Activated T-helper 9 cell treated with anti-CD3 and anti-CD28 coated beads, Interleukin-2, amount 50 U/mL, for 16 hours (primary cell): ENCODE measurements at places on chromosomes 5 and 9.

DNA sequence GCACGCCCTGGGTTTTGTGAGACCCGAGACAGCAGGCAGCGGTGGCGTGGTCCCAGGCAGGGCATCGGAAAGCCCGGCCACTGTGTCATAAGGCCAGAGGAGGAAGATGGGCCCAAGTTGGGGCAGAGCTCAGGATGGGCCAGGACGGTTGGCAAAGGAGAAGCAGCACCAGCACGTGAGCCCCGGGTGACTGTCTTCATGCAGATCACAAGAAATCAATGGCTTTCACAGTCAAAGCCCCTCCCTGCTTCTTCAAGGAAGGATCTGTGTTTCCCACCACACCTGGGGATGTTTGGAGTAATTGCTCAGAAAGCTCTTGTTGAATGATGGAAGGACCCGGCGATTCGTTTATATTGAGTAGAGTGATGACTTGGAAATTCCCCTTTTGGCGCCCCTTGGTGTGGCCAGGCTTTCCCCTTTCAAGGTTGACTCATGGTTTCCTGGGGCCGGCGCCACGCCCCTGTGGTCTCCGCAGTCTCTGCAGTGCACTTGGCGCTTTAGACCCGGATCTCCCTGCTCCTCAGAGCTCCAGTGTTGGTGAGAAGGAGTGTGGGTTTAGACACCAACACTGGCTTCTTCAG, 52.1 kb downstream of the IL31RA start:
- DNase-seq: peak; percentile 51

GRCh38 chr5:142233083-142234032, 91.5 kb downstream of the SPRY4 start:
- DNase-seq: no peak

DNA sequence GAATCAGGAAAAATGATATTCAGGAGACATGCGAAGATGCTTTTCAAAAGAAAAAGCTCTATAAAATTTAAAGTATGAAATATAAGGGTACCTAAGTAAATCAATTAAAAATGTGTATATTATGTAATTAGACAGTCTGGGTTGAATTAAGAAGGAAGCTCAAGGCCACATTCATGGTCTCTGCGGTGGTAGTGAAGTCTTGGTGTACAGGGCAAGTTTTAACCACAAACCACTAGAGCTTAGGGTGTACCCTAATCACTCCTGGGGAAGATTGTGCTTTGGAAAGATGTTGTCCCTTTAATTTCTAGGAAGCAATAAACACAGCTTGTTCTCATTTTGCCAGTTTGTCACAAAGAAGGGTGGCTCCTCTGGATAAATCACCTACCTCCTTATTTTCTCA, 287.2 kb upstream of the ZNF608 start:
- no peak for DNase-seq

DNA sequence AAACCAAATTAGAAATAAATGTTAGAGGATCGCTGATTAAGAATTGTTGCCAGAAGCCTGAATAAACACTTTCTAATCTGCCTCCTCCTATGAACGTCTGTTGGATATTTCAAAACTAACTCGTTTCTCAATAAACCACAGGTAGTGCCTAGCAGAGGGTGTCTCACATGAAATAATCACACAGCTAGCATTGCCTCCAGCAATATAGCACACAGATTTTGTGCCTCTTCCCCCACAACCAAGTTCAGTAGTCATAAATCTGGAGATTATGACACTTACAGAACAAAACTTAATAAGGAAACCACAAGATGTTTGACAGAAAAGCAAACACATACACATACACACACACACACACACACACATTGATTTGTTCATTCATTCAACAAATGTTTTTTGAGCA, 173.2 kb upstream of the CDH10 start:
- DNase-seq: no peak

DNA sequence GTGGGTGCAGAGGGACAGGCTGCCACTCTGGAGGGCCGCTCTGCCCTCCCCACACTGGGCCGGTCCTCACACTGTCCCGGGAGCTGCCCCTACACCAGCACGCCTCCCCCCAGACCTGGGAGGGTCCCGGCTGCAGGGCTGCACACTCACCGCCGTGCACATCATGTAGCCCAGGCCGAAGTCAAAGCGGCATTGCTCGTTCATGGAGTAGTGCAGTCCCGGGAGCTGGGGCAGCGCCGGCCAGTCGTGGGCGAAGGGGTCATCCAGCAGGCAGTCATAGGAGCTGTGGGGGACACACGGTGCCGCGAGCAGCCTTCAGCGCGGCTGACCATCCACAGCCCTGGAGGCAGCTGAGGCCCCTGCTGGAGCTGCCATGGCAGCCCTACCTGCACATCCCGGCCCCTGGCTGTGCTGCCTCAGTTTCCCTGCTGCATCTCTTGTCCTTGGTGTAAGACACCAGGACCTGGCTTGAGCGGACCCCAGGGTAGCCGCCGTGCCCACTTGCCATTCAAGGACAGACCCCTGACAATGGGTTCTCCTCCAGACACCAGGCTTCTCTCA, 93.2 kb downstream of the ZNF354C start:
- no peak for DNase-seq

DNA sequence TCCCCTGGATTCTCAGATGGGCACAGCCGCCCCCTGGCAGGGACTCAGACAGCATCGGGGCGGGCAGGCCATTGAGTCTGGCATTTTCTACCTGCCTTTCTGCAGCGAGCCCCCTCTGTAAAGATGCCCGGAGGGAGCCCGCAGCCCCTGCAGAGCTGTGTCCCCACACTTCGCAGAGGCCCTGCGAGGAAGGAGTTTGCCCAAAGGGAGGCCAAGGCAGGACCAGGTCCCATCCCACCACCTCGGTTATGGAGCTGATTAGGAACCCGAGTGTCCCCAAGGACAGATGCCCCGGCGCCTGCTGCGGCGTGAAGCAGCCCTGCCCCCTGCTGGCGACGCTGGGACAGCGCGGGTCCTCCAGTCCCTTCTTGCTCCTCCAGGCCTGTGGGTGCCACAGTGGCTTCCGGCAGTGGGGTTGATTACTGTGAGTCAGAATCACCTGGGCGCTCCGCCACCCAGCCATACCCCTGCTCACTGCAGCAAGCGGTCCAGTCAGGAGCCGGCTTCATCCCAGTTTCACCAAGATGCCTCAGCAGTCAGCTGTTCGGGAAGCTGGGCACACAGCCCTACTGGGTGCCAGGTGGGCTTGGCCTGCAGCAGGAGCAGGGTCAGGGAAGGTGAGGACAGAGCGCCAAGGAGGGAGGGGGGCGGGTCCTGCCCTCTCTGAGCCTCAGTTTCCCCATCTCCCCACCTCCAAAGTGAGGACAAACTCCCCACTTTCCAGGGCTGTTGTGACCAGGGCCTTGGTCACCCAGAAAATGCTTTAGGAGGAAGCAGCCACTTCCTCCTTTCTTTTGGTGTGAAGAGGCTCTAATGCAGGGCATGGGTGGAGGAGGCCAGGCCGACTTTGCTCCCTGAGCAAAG, 117.2 kb downstream of the RXRA start:
- peak; percentile 79 for DNase-seq

DNA sequence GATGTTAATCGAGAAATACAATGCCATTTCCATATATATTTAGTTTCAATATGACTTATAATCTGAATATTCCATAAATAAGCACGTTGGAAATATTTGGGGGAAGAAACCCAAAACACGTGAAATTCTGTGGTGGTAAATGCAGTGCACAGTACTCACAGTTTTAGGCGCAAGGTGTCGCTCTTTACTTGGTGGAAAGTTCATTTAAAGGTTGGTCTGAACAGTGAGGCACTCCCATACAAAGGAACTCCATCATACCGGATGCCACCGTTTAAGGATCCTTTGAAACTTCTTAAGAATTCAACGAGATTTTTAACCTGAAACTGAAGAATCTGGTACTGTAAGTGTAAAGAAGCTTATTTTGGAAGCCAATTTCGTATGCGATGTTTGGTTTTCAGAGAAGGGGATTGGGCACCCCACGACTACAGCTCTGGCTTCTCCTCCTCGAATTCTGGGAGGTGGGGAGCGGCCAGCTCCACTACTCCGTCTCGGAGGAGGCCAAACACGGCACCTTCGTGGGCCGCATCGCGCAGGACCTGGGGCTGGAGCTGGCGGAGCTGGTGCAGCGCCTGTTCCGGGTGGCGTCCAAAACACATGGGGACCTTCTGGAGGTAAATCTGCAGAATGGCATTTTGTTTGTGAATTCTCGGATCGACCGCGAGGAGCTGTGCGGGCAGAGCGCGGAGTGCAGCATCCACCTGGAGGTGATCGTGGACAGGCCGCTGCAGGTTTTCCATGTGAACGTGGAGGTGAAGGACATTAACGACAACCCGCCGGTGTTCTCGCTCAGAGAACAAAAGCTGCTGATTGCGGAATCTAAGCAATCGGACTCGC, at the start of gene PCDHA11:
Gene PCDHA11, plus strand, starts transcription at position 237 of the 834 bp plus-strand sequence. Its CDS starts 147 bp downstream, at position 384.
- DNase-seq: no peak

- no peak for DNase-seq
These were observed at the start of gene GPX8 for GRCh38 chr5:55159763-55160492. Gene GPX8 (plus strand): TSS chr5:55160171. CDS start chr5:55160193, 22 bp downstream.

GRCh38 chr5:148996270-148996669, 66.6 kb downstream of the SH3TC2 start:
- no peak for DNase-seq

- no peak for DNase-seq
These were observed 8.4 kb upstream of the RGS3 start for GRCh38 chr9:113454914-113455761.

DNA sequence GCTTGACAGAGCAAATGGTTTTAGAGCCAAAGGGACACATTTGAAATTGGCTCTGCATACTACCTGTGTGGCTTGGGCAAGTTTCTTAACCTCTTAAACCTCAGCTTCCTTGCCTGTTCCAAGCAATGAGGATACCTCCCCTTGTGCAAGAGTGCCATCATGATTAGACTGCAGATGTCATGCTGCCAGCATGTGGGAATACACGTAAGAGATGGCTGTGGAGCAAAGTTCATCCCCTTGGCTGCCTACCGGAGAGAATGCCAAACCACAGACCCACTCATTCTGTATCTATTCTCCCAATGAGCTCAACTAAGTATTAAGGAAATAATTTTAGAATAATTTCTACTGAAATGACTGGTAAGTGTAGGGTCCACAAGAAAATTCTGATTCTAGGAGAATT, 101.3 kb downstream of the WDR41 start:
- no peak for DNase-seq

GRCh38 chr9:126144603-126145456, 181.8 kb upstream of the MVB12B start:
- DNase-seq: no peak

DNA sequence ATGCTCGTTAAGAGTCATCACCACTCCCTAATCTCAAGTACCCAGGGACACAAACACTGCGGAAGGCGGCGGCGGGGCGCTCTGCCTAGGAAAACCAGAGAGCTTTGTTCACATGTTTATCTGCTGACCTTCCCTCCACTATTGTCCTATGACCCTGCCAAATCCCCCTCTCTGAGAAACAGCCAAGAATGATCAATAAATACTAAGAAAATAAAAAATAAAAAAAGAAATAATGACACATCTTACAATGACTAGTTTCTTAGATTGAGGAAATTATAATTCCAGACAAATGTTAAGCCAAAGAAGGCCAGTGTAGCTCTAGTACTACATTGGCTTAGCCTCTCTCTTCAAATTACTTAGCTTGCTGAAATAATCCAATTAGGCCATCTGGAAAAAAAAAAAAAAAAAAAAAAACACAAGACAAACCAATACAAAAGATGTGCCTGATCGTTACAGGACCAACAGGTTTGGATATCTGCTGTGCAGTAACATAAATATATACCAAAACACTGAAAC, 58.0 kb downstream of the ANXA2R start:
- no peak for DNase-seq

GRCh38 chr9:6758498-6759184, 868 bp downstream of the KDM4C start:
- DNase-seq: peak; percentile 36

GRCh38 chr5:144451187-144451973, 280.7 kb downstream of the KCTD16 start:
- DNase-seq: no peak

GRCh38 chr9:124471761-124472160, 21.5 kb downstream of the ADGRD2 start:
- DNase-seq: no peak

- DNase-seq: no peak
These were observed 16.4 kb downstream of the FCN2 start for GRCh38 chr9:134896834-134897583.

DNA sequence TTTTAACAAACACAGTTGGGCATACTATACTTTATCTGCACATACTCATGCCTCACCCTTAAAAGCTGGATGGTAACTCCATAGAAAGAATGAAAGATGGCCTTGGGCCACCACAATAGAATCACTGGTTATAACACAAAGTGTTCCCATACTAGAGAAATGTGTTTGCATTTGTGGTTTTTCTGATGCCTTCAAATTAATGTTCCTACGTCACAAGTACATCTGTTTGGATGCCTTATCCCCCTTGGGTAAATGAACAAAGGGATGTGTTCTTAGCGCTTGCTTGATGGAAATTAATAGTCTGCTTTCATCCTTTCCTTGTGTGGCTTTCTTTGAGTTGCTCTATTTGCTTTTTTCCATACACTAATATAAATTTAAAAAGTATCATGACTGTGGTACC, 291.1 kb upstream of the PDE4D start:
- no peak for DNase-seq

DNA sequence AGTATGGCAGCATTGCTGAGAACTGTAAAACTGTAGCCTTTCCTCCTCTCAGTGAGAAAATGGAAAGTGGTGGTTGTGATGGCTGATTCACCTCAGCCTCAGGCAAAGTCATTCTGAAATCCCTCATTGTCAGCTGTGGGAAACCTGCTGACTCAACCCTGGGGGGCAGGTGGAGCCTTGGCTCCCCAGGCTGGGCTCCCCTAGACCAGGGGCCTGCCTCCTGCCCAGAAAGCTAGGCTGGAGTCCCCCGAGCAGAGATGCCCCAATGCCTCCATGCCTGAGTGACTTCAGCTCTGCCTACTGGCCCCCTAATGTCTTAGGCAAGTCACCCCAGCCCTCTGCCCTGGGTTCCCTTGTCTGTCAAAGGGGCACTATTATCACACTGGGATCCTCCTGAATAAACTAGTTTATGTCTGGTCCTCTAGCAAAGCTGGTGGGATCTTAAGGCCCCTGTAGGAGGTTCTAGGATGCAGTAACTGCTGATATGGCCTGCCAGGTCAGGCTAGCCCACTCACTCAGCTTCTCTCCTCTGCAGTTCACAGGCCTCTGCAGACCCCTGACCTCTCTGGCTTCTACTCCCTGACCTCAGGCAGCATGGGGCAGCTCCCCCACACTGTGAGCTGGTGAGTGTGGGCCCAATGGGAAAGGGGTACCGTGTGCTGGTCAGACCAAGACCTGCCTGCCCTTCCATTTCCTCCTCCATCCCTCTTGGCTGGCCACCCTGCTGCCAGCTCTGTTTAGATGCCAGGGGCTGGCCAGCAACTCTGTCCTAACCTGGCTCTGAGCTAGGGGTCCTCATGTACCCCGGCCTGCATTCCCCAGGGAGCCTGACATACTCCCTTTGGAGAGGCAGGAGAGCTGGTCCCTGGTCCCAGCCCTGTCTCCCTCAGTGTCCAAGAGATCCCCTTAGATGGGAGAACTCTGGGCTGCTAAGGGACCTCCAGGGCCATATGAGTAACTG, 24.2 kb downstream of the TCF7 start:
- DNase-seq: peak; percentile 62

DNA sequence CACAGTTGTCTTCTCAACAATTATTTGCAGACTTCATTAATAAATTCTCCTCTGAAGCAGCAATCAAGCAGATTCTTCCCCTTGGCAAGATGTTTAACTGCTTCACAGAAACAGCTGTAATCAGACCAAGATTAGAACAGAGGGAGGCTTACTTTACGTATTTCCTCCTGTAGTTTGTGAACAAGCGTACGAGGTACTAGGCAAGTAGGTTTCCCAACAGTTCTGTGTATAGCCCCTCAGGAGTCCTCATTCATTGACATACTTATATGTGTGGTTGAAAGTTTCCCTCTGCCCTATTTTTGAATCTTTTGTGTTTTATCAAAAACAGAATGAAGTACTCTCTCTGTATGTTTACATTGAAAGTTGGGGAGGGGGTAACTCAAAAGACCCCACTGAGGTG, 128.0 kb downstream of the SPATA31D1 start:
- DNase-seq: no peak
